WTC11 (cell line): ENCODE measurements at places on chromosomes 16 and 17.

- H3K4me3 ChIP-seq, result peak overlapping the region; percentile 63
- no peak for DNase-seq
Measured at GRCh38 chr16:67539271-67539670, 10.6 kb downstream of the RIPOR1 start.

- H3K36me3 ChIP-seq, result peaks cover 3% of the 10 kb centered on the region; the same call in 1 of the 2 replicates
- H3K4me3 ChIP-seq, result no peak overlapping the region
- no peaks in the 10 kb centered on the region for H3K4me1 ChIP-seq
Measured at GRCh38 chr17:69560987-69561441, 146.5 kb downstream of the MAP2K6 start.

- no peak for DNase-seq
- no peak overlapping the region for H3K27ac ChIP-seq
- no peak overlapping the region for H3K4me3 ChIP-seq
- no peaks in the 10 kb centered on the region for H3K27me3 ChIP-seq
Measured at GRCh38 chr17:70059071-70059470, 16.0 kb upstream of the KCNJ16 start.

GRCh38 chr16:5319799-5320198 lies 222.2 kb upstream of the EEF2KMT start:
- peaks cover 3% of the 10 kb centered on the region; the same call in 1 of the 2 replicates for H3K36me3 ChIP-seq

GRCh38 chr16:53950677-53951076 lies 246.7 kb downstream of the FTO start:
- no peak overlapping the region for H3K4me3 ChIP-seq
- H3K36me3 ChIP-seq, result no peaks in the 10 kb centered on the region
- H3K4me1 ChIP-seq, result 0 out of 2 replicates have a peak, but pooled peaks cover 6% of the 10 kb centered on the region
- H3K27ac ChIP-seq, result no peak overlapping the region
- no peaks in the 10 kb centered on the region for H3K27me3 ChIP-seq

- H3K36me3 ChIP-seq, result no peaks in the 10 kb centered on the region
- H3K4me1 ChIP-seq, result no peaks in the 10 kb centered on the region
- no peak overlapping the region for H3K4me3 ChIP-seq
- peaks cover 3% of the 10 kb centered on the region; the same call in 1 of the 2 replicates for H3K27me3 ChIP-seq
Measured at GRCh38 chr16:66293207-66293735, 73.2 kb upstream of the CDH5 start.

GRCh38 chr16:73053038-73053363 lies 5.1 kb upstream of the ZFHX3 start:
- H3K36me3 ChIP-seq, result no peaks in the 10 kb centered on the region
- DNase-seq, result no peak
- no peaks in the 10 kb centered on the region; the same call in 1 of the 2 replicates for H3K27me3 ChIP-seq

- peaks cover 8% of the 10 kb centered on the region; the same call in 1 of the 2 replicates for H3K36me3 ChIP-seq
- peak overlapping the region; percentile 98 for H3K4me3 ChIP-seq
- peak overlapping the region; percentile 97 for H3K27ac ChIP-seq
- H3K27me3 ChIP-seq, result no peaks in the 10 kb centered on the region
Measured at GRCh38 chr16:71894229-71894920, 956 bp upstream of the IST1 start.

- DNase-seq, result no peak
- peaks cover 64% of the 10 kb centered on the region for H3K36me3 ChIP-seq
- H3K4me1 ChIP-seq, result no peaks in the 10 kb centered on the region
- no peak overlapping the region for H3K27ac ChIP-seq
- peaks cover 6% of the 10 kb centered on the region for H3K27me3 ChIP-seq
Measured at GRCh38 chr16:76035689-76036088, 241.5 kb upstream of the CNTNAP4 start.

DNA sequence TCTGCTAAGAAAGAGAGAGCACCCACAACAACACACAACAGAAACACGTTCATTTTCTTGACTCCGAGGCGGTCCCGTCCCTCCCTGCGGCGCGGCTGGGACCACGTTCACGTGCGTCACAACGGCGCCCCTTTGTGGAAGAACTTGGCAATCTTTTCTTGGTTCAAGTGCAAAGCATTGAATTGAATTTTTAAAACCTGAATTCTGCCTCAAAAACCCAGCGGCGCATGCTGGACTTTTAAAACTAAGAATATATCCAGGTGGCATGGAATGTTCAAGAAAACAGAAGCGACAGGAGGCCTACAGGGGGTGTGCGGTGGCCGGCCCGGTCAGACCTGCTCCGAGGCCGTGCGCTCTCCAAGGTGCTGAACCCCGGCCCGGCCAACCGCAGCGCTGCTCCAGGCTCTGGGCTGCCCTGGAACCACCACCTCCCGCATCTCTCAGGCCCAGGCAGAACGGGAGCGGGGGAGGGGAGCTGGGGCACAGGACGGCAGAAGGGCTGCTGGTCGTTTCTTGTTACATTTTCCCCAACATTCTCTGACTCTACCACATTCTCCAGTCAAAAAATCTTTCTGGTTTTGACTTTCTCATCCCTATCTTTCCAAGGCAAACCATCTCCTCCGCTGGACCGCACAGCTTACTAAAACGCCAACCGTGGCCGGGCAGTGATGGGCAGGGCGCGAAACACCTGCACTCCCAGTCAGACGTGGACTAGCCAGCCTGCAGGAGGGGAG lies 3.4 kb upstream of the HEXD start:
- no peaks in the 10 kb centered on the region for H3K27me3 ChIP-seq
- peak; percentile 91 for DNase-seq
- H3K36me3 ChIP-seq, result peaks cover under 1% of the 10 kb centered on the region; the same call in 1 of the 2 replicates
- H3K4me1 ChIP-seq, result peaks cover 13% of the 10 kb centered on the region

- H3K4me3 ChIP-seq, result peak within 1 kb of the TSS; percentile 91
- H3K36me3 ChIP-seq, result peaks cover 7% of the 10 kb centered on the region
- DNase-seq, result peak; percentile 91
Measured at GRCh38 chr17:80220054-80220735, at the start of the genes SGSH and SLC26A11. Gene SGSH, minus strand, starts transcription at chr17:80220333. Its CDS starts 20 bp downstream, at chr17:80220313. Gene SLC26A11, plus strand, starts transcription at chr17:80220427. Its CDS starts 1,134 bp downstream, at chr17:80221561.

GRCh38 chr17:58380207-58381123 lies 28.5 kb upstream of the SUPT4H1 start:
- no peak overlapping the region for H3K4me3 ChIP-seq
- no peak for DNase-seq
- no peak overlapping the region for H3K27ac ChIP-seq
- peaks cover 43% of the 10 kb centered on the region for H3K4me1 ChIP-seq
- H3K27me3 ChIP-seq, result no peaks in the 10 kb centered on the region
- H3K36me3 ChIP-seq, result no peaks in the 10 kb centered on the region

DNA sequence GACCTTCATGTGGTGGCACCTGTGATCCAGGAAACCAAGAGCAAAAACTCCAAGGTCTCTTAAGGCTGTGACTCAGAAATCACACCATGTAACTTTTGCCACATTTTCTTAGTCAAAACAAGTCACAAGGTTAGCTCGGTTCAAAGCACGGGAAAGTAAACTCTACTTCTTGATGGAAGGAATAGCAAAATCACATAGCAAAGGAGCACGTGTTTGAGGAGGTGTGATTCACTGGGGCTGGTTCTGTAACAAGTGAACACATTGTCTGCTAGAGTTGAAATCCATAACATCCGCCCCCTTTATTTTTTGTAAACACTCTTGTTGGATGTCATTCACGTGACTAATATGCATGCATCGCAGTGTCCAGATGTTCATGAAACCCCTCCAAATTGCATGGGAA lies 415.0 kb upstream of the MAF start:
- no peak overlapping the region for H3K4me3 ChIP-seq
- peaks cover 3% of the 10 kb centered on the region; the same call in 1 of the 2 replicates for H3K4me1 ChIP-seq
- no peaks in the 10 kb centered on the region for H3K36me3 ChIP-seq
- no peak overlapping the region for H3K27ac ChIP-seq
- DNase-seq, result no peak
- no peaks in the 10 kb centered on the region for H3K27me3 ChIP-seq

DNA sequence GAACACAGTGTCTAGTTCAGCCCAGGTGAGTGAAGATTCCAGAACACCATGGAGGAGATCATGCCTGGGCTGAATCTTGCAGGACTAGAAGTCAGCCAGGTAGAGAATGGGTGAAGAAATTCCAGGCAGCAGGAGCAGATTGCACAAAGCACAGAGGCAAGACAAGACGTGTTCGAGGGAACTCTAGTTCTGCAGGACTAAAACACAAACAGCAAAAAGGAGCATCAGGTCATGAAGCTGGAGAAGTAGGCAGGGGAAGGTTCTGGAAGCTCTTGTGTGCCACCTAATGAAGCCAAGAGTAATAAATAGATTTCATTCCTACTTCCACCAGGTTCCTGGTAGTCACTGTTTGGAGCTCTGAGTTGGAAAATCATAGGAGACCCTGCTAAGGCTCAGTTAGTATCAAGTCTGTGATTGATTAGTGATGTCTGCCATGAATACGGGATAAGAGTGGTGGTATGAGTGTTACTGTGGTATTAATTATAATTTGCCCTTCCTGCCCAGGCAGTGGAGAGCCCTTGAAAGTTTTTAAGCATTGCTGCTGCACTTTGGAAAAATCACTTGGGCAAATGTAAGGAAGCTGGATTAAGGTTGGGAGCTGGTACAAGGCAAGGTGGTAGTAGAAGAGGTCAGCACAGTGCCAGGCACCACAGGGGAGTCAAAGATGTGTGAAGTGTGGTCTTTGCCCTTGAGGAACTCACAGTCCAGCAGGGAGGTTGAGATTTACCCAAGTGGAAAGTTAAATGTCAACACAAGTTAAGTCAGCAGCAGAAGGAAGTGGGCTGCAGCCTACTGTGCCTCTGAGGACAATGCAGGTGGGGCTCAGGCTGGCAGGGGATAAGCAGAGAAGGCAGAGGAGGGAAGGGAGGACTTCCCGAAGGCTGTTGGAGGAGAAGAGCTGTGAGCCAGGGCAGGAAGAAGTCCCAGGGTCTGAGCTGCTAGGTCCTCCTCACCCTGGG lies 13.5 kb upstream of the FOXN1 start:
- no peak for DNase-seq
- H3K27ac ChIP-seq, result no peak overlapping the region
- no peaks in the 10 kb centered on the region for H3K36me3 ChIP-seq
- H3K27me3 ChIP-seq, result peaks cover 5% of the 10 kb centered on the region

DNA sequence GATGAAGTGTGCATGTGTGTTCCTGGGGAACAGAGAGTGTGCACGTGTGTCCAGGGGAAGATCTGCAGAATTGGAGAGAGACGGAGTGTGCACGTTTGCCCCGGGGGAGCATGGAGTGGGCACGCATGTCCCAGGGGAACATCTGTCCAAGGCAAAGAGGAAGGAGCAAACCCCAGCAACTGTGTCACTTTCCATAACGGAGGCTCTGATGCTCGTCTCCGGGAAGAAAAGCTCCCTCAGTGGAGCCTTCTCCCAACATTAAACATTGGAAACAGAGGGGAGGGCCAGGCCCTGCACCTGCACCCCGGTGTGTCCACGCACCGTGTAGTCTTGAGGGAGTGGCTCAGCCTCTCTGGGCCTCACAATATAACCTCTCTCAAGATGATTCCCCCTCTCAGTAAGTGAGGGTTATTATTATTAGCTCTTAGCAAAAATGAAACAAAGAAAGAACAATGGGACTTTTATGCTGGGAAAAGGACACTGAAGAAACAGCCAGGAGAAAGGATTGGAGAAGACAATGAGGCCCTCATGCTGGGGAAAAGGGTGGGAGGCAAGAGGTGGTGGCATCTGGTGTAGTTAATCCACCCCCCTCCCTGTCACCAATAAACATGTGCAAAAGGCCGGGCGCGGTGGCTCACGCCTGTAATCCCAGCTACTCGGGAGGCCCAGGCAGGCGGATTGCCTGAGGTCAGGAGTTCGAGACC lies 7.6 kb downstream of the RAB40B start:
- DNase-seq, result no peak
- no peak overlapping the region for H3K4me3 ChIP-seq
- H3K27me3 ChIP-seq, result peaks cover 19% of the 10 kb centered on the region
- H3K4me1 ChIP-seq, result no peaks in the 10 kb centered on the region
- H3K36me3 ChIP-seq, result peaks cover 4% of the 10 kb centered on the region

GRCh38 chr16:26497896-26498295 lies 568.8 kb upstream of the C16orf82 start:
- H3K4me1 ChIP-seq, result peaks cover 16% of the 10 kb centered on the region
- no peaks in the 10 kb centered on the region for H3K27me3 ChIP-seq
- no peak overlapping the region for H3K4me3 ChIP-seq
- DNase-seq, result no peak
- no peaks in the 10 kb centered on the region for H3K36me3 ChIP-seq
- no peak overlapping the region for H3K27ac ChIP-seq

- peaks cover 4% of the 10 kb centered on the region; the same call in 1 of the 2 replicates for H3K4me1 ChIP-seq
- no peak overlapping the region for H3K4me3 ChIP-seq
- no peak for DNase-seq
- no peaks in the 10 kb centered on the region for H3K27me3 ChIP-seq
- H3K36me3 ChIP-seq, result peaks cover 7% of the 10 kb centered on the region
Measured at GRCh38 chr17:17067257-17067656, 25.0 kb downstream of the MPRIP start.

GRCh38 chr16:46918905-46919792 lies 35.0 kb downstream of the GPT2 start:
- DNase-seq, result no peak
- H3K27ac ChIP-seq, result peak overlapping the region; percentile 71
- H3K4me3 ChIP-seq, result no peak overlapping the region
- H3K27me3 ChIP-seq, result no peaks in the 10 kb centered on the region
- no peaks in the 10 kb centered on the region for H3K4me1 ChIP-seq

DNA sequence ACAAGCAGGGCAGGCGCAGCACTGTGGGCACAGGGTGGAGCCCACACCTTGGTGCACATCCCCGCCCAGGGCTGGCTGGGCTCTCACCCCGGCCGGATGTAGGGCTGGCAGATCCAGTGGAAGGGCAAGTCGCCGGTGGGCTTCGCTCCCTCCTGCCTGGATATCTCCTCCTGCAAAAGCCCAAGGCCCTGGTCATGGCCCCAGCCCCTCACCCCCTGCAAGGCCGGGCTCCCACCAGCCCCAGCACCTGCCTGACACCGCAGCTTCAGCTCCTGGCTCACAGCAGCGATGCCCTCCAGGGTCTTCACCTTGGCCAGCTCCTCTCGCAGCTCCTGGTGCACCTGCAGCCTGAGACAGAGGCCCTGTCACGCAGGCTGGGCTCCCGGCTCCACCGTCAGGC lies 5.0 kb downstream of the DUS1L start:
- DNase-seq, result no peak
- H3K4me1 ChIP-seq, result no peaks in the 10 kb centered on the region
- H3K36me3 ChIP-seq, result peaks cover 3% of the 10 kb centered on the region; the same call in 1 of the 2 replicates

DNA sequence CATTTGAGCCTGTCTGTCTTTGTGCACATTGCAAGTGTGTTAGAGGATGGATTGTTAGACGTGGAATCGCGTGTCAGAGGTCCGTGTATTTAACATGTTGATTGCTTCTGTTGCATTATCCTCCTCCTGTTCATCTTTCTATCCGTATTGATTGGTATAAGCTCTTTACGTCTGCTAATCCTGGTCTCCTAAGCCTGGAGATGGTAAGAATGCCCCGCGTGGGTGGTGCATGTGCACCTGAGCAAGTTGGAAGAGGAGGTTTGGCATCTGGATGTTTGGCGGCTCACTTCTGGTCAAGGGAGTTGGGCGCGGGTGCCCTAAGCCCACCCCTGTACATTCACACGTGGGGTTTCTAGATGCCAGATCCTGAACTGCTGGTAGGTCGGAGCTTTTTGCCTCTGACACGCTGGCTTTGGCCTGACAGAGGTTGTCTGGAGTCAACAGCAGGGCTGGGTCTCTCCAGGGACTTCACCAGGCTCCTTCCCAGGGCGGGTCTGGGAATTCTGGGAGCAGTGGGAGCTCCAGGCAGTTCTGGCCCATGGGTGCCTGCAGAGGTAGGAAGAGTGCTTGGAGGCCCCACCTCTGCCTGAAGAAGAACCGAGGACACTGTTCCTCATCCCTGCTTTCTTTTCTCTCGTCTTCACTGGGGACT lies 107.3 kb downstream of the OR1D5 start:
- no peaks in the 10 kb centered on the region for H3K27me3 ChIP-seq
- peaks cover 47% of the 10 kb centered on the region for H3K4me1 ChIP-seq
- H3K36me3 ChIP-seq, result no peaks in the 10 kb centered on the region
- no peak for DNase-seq
- peak overlapping the region; percentile 69 for H3K27ac ChIP-seq
